ENCODE measurements at places on chromosomes 1 and 21.

DNA sequence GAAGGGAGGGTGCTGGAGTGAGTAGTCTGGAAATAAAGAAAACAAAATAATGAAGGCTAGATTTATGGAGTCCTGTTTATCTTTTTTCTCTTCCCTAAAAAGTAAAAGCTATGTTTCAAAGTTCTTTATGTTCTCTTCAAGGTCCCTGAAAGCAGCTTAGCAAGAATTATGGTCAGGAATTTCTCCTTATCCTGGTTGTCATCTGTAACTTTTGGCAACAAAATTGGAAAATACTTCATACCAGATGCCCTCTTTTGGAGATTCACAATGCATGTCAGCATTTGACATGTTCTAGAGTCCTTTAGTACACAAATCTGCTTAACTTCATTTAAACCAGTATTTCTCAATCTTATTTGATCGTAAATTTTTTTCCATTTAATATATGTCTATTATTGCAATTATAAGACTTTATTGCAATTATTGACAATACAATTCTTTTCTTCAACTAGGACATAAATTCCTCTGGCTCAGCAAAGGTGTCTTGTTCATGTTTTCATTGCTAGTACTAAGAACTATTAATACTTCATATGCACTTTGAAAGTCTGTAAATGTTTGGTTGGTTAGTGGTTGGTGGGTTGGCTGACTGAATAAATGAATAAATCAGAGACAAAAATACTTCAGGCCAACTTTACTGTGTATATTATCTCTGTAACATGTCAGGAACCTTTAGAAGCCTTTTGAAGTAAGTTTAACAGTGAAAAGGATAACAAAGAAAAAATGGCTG, 101.5 kb downstream of the ATP1B1 start:
- no peak for DNase-seq

GRCh38 chr1:17414022-17414421, 25.5 kb downstream of the RCC2 start:
- DNase-seq = no peak

DNA sequence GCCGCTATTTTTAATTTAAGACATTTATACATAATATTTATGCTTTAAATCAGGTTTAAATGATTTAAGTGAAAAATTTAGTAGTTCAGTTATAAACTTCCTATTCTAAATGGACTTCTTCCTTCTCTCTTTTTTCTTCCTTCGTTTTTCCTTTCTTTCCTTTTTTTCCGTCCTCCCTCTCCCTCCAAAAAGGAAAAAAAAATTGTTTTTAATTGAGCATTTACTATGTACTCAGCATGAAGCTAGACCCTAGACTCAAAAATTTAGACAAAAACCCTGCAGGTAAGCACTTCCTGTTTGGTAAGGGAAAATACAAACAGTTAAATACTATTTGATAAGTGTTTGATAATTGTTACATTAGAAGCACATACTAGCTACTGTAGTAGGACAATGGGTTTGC, 2.6 kb upstream of the TM2D1 start:
- DNase-seq = no peak

- no peak for DNase-seq
Measured at GRCh38 chr1:33563699-33564098, 91.3 kb downstream of the ZSCAN20 start.

DNA sequence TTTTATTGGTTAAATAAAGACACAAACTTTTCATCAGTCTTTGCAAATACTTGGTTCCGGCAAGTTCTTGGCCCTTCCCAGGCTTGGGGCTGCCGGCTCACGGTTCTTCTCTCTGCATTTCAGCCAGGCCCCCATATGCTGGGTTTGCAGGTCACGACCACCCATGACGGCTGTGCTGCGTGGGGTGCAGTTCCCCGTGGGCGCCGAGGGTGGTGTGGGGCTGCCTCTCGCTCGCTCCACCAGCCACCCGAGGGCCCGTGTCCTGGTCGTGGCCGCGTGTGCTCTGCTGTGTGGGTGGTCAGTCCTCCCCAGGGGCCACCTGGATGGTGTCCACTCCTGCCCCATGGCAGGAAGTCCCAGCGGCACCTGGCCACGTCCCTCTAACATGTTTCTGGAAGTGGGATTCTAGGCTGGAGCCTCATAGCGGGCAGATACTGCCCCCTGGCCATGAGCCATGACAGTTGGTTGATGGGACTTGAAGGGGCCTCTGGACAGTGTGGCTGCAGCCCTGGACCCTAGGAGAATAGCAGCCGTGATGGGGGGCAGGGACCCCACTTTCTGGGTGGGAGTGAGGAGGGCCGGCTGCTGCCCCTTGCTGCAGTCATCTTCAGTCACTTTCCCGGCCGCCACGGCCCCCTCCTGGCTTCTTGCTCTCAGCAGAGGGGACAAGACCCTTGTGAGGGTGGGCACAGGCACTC, 46.3 kb downstream of the SKI start:
- no peak for DNase-seq

GRCh38 chr1:202710070-202711045, at the start of gene SYT2:
SYT2 (minus strand) TSS chr1:202710454; CDS start chr1:202605772, 104,682 bp downstream.
- DNase-seq = peak; percentile 5

- no peak for DNase-seq
Measured at GRCh38 chr1:24341260-24341659, 22.1 kb downstream of the GRHL3 start.

DNA sequence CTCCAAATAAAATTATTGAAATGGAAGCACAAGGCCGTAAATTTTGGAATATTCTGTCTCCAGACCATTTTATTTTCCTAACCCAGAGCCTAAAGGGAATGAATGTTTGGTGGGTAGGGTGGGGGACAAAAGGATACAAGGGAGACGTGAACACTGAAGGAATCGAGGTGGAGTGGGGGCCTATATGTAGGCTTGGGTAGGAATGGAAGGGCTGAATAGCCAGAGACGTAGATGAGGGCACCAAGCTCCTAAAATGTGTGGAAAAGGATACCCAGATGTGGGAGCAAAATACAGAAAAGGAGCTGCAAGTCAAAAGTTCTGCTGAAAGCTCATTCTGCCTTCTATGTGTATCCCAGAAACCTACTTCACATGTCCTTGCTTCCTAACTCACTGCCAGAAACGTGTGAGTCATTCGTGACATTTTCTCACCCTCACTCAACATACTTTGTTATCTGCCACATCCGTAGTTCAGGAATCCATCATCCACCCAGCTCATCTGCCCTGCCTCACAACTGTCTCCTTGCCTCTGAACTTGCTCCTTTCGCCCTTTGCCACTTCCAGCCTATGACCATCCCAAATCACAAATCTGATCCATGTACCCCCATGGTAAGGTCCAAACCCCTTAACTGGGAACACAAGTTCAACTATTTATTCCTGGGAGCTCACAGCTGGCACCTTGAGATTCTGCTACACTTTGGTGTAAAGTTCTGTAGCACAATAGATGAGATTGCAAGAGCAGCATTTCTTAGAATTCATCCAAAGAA, 84.1 kb upstream of the PRDX6 start:
- no peak for DNase-seq

GRCh38 chr1:60886793-60887331, 195.5 kb upstream of the NFIA start:
- DNase-seq = no peak

DNA sequence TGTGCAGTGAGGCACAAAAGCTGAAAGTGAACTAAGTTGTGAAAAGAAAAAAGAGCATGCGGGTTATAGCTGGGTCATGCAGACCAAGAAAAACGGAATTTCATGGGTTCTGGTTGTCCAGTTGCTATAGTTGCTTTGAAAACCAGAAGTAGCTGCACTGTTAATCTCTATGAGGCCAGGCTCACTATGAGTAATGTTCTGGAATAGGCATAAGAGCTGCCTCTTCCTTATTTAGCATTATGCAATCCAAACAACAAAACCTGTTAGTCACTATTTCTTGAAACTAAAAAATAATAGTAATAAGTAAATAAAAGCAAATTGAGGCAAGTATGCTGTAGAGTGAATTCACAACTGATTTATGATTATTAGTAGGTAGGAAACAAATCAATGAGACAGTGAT, 1383.7 kb downstream of the MRPL39 start:
- DNase-seq = no peak

- DNase-seq = no peak
Measured at GRCh38 chr1:240468656-240469055, 143.3 kb downstream of the GREM2 start.

GRCh38 chr1:156755527-156755950, 4.1 kb upstream of the HDGF start:
- DNase-seq = no peak

GRCh38 chr1:205477121-205477758, 21.4 kb upstream of the BLACAT1 start:
- DNase-seq = no peak

- DNase-seq = no peak
Measured at GRCh38 chr1:76705560-76705959, 161.7 kb upstream of the ST6GALNAC5 start.

GRCh38 chr1:39668111-39668510, 3.8 kb downstream of the NT5C1A start:
- DNase-seq = no peak

DNA sequence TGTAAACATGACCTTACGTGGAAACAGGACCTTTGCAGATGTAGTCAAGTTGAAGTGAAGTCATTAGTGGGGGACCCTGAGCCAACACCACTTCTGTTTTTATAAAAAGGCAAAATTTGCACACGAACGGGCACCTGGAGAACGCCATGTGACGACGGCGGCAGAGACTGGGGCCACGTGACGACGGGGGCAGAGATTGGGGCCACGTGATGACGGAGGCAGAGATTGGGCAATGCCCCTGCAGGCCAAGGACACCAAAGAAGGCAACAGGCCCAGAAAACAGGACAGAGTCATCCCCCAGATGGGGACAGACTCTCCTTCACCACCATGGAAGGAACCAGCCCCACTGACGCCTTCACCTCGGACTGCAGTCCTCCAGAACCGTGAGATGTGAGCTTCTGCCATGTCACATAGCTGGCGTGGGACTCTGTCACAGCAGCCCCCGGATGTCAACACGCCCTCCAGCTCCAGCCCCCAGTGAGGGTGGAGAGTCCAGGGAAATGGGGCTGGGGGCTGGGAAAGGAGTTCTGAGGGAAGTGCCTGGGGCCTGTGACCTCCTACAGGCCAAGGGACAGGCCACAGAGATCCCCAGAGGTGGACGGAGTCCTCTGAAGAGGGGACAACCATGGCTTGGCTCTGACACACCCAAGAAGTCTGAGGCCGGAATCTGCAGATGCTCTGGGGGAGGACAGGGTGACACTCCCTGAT, 4.0 kb downstream of the KRTAP12-4 start:
- DNase-seq = no peak

DNA sequence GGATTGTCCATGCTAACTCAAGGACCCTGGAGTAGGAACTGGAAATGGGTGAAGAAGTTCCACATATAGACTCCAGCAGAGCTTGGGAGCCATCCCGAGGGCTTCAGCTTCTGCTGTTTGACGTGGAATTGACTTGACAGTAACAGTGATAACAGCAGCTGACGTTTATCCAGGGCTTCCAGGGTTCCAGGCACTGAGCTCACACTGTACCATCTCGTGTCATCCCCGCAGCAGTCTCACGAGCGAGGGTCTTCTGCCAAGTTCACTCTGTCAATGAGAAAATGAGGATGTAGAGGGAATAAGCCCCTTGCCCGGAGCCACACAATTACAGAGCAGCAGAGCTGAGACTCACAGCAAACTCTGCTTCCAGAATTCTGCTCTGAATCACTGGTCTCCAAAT, 447.7 kb downstream of the SIPA1L2 start:
- no peak for DNase-seq

DNA sequence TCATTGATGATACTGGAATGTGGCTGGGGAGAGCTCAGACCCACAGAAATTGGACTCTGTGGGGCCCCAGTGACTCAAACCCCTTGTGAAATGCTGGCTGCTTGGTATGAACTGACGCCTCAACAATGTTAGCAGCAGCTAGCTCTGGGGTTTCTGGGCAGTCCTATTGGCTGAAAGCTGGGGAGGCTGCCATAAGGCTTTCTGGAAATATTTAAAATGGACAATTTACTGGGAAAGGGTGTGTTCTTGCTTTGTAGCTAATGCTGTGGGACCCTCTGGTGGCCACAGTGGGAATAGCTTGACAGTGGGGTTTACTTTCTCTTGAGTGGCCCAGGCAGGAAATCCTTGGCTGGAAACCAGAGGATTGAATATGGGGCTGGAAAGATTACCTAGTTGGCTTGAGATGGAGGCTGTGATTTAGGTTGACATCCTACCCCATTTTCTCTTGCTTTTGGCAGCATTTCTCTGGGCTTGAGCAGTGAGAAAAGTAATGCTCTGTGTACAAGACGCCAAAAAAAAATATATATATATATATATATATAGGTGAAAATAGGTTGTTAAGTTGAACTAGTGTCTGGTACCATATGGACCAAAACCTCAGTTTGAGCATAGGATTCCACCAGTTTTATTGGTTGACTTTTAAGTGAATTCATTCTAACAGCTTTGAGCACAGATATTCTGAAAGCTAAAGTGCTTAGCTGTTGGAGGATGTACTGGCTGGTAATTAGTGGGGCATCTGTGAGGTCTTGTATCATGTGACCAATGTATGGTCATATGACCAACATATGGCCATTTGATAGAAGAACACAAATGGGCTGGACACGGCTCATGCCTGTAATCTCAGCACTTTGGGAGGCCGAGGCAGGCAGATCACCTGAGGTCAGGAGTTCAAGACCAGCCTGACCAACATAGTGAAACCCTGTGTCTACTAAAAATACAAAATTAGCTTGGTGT, 8.2 kb upstream of the S100A10 start:
- DNase-seq = peak; percentile 74

DNA sequence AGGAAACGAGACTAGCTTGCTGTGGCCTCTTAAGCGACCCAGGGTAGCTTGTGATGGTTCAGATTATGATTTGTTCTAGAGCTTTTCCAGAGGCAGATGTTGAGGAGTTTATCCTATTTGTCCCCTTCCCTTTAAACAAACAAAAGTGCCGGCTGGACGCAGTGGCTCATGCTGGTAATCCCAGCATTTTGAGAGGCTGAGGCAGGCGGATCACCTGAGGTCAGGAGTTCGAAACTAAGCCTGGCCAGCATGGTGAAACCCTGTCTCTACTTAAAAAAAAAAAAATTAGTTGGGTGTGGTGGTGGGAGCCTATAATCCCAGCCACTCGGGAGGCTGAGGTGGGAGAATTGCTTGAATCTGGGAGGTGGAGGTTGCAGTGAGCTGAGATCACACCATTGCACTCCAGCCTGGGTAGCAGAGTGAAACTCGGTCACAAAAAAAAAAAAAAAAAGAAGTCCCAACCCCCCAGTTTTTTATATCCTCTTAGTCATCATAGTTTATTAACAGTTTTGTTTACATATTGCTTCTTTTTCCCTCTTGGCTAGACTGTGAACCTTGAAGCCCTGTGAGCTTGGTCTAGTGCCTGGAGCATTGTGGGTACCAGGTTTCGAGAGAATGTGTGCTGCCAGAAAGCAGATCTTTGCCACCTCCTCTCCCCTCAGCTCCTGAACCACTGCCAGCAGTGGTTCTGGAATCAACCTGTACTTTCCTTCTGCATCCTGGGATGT, 29.8 kb downstream of the MAPKAPK2 start:
- DNase-seq = no peak

DNA sequence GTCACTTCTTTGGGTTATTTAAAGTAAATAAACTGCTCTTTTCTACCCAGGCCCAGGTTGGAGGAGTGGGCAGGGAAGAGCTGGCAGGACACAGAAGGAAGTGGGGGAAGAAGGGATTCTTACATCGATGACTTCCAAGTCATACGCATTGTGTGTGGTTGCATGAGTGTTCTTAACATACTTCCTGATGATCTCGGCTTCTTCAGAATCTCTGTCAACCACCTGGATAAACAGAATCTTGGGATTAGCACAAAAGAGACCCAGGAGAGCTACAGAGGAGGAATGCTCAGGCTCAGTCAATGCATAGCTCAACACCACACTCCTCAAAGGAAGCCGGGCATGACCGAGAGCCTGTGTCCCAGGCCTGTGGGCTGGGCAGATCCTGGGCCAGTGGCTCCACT, 42.1 kb downstream of the PARP1 start:
- no peak for DNase-seq
